ENCODE measurements at places on chromosomes 4 and X.

GRCh38 chr4:54607067-54607466 lies 50.7 kb upstream of the KIT start:
- DNase-seq: no peak

DNA sequence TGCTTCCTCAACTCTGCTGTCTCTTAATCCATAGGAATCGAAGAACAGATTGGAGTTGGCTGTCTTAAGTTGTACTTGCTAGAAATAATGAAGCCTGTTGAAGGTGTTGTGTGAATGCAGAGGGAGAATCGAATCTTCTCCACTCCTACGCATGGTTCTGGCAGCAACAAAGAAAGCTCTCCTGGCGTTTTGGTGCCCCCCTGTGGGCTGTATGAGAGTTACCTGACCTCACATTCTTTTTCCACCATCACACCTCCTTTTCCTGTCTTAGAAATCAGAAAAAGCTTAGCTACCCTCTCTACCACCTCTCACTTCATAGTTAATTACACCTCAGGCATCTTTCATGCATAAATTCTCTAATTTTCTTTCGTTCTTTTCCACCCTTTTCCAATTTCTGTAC lies 16.3 kb downstream of the KLF8 start:
- DNase-seq: peak; percentile 74

- DNase-seq: no peak
Observed at GRCh38 chr4:26048378-26048882, 134.4 kb downstream of the SMIM20 start.

DNA sequence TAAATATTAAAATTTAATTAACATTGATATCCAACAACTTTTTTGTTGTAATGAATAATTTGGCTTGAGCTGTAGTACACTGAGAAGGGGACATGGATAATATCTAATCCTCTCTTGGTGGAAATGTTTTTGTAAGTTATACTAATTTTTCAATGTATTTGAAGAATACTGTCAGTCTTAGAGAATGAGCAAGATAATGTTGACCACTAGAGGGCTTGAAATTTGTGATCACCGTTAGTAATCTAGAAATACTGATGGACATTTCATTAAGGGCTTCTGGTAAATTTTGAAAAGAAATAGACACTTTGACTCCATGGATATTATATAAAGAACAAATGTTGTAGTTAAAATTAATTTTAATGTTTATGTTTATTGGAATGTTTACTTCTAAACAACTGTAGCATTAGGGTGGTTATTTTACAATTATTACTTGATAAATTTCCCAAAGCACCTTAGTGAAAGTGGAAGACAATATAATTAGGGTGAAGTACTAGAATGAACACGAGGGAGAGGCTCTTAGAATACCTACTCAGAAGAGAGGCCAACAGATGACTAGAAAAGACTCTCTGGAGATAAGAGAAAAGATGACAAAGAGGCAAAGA lies 20.0 kb upstream of the CAMK2D start:
- DNase-seq: peak; percentile 63

DNA sequence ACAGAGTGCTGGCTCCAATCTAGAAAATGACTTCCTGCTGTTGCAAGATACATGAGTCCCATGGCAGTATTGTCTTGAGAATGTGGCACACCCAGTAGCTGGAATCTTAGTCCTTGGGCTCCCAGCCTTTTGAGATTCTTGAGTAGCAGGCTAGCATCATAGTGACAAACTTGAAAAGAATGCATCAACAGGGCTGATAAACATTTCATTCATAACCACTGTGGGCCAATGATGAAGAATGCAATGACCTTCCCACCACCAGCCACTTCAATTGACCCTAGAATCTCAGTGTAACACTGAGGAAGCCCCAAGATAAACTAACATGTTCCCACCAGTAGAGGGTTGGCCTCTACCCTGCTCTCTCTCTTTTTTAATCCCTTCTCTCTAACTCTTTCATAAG lies 329.3 kb downstream of the GBA3 start:
- DNase-seq: no peak

GRCh38 chr4:37717576-37717975 lies 31.4 kb upstream of the RELL1 start:
- DNase-seq: no peak

GRCh38 chrX:24204331-24204730 lies 54.8 kb downstream of the ZFX start:
- no peak for DNase-seq

DNA sequence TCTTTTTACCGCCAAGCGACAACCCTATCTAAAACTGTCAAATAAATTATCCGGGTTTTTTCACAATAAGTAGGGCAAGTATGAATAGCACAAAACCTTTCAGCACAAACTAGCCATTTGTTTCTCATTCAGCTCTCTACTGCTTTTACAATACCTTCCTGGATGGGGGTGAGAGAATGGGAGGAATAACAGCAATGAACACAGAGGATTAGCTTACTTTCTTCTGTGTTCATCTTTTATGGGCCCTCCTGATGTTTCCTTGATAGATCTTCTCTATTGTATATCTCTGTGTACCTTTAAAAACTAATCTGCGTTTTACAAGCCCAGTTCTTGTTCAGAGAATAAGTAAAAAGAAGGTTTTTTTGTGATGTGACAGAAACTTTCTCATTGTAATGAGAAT lies 55.3 kb upstream of the APELA start:
- no peak for DNase-seq

DNA sequence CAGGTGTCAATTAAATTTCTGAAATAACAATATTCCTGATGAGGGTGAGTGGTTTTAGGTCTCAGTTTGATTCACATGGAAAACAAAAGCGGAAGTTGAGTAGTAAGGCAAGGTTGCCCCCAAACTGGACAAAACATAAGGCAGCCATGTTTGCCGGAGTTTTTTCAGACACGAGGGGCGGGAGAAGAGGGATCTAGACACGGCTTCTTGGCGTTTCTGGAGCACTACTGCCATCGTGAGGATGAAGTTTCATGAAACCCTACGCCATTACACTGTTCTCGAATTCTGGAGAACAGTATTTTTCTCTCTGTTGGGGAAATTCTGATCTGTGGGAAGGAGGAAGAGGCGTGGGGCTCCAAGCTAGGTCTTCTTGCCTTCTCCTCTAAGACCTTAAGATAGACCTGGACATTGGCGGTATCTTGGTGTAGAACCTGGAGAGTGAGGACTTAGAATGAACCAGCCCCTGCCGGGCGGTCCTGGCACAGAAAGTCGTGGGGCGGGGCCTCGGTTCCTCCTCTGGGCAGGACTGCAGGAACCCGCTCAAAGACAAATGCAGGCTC lies 160.3 kb downstream of the OR13H1 start:
- peak; percentile 92 for DNase-seq

DNA sequence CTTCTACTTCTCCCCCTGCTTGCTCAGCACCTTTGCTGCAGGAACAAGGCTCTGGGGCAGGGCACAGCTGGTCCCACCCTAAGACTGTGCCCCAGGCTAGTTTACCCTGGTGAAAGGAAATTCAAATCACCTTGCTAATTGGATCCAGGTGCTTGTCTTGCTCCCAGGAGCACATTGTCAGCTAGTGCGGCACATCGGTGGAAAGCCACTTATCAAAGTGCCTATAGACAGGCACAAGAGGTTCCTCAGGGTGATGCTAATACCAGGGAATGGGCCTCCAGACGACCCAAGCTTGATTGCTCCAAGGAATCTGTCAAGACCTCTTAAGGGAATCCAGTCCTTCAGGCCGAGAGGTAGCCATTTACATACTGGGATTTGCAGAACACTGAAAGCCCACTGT lies 64.5 kb upstream of the PRPS1 start:
- DNase-seq: no peak

- no peak for DNase-seq
Observed at GRCh38 chr4:141046255-141046654, 87.0 kb downstream of the RNF150 start.

- DNase-seq: no peak
Observed at GRCh38 chr4:127574643-127575042, 58.1 kb upstream of the INTU start.

- no peak for DNase-seq
Observed at GRCh38 chrX:154046031-154046781, 26.5 kb upstream of the IRAK1 start.

DNA sequence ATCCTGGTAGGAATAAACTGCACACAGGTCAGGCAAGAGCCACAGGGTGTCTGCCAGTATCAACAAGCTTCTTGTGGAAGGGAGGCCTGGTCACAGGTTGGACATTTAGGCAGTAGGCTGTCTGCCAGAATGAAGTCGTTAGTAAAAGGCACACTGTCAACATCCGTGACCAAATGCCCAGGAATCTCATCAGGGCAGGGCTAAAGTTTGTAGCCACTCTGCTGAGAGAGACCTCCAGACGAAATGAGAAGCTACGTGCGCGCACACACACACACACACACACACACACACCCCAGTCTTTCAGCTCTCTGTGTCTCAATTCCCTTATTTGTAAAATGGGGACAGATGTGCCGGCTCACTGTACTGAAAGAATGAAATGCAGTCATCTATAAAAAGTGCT lies 408.7 kb upstream of the ZFP42 start:
- DNase-seq: no peak

DNA sequence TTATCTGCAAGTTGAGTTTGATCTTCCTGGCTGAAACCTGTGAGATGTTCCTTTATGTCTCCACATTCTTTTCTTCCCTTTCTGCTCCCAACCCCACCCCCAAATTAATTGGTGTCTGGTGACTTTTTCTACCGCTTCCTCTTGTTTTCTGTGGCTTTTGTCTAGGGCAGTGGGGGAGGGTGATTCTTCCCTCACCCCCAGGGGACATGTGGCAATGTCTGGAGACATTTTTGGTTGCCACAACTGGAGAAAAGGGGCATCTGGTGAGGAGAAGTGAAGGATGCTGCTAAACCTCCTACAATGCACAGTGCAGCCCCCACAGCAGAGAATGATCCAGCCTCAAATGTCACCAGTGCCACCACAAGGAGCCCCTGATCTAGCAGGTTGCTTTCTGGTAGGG lies 152.9 kb downstream of the NHS start:
- DNase-seq: no peak

- DNase-seq: peak; percentile 14
Observed at GRCh38 chrX:46386511-46386910, 158.7 kb downstream of the ZNF674 start.

- no peak for DNase-seq
Observed at GRCh38 chr4:24063731-24064130, 173.9 kb upstream of the PPARGC1A start.

Data from DMS53 (cell line).